ENCODE measurements at places on chromosomes 5 and 9.

GRCh38 chr5:94577466-94578245, 40.7 kb downstream of the KIAA0825 start:
- no peak for ATAC-seq

DNA sequence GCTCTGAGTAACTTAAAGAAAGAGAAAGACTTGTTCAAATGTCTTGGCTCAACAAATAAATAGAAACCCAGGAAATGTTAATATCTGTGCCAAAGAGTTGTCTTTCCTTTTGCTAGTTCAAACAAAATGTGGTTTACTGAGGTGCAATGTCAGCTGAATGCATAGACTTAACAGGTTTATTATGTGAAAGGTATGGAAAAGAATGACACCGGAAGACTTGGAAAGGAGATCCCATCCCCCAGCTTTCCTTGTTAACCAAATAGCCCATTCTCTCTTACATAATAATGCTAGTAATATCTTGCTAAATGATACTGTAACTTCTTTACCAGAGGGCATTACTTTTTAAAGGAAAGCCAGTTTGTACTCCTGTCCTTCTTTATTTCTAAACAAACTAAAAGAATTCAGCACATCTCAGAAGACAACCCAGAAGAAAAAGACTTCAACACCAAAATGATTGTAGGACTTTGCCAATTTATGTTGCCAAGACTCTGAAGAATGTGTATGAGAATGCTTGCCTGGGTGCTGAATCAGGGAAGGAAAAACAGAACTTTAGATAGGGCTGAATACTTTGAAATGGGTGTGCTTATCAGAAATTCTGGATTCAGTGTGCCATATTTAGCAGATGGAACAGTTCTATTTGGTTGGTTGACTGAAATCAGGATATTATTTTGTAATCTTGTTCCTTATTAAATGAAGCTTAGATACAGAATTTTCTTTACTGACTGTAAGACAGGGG, 344.1 kb downstream of the TMEM38B start:
- no peak for ATAC-seq

GRCh38 chr9:105496826-105497225, 49.0 kb downstream of the FSD1L start:
- ATAC-seq = no peak

- ATAC-seq = no peak
Observed at GRCh38 chr5:139090581-139090980, 107.6 kb downstream of the SIL1 start.

DNA sequence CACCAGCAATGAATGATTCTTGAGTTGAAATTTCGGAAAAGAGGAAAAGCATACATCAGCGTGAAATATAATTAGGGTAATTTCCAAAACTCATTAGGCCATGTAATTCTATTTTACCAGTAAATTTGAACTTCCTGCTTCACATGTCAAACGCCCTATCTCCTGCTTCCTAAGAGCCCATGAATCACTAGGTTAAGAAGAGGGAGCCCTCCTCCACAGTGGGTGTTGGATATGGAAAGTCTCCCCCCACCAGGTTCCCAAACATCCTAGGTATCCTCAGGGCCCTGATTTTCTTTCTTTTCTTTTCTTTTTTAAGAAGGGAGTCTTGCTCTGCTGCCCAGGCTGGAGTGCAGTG, 115.2 kb downstream of the SUSD1 start:
- ATAC-seq = no peak

GRCh38 chr5:151675611-151676313, 11.0 kb downstream of the SPARC start:
- ATAC-seq = no peak

DNA sequence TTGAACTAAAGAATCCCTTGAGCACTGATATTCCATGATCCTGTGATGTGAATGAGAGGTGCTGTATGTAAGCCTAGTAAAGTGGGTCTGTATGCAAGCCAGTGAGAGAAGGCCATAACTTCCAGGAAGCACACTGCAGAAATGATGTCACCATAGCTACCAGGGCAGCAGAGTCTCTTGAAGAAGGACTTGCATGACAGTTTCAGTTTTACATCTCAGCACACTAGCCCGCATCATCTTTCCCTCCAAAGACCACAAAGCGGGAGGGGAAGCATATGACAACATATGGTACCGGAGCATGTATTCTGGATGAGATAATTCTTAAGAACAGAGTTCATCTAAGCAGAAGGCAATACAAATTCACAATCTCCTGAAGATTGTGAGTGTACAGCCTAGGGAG, 37.6 kb upstream of the MAST4 start:
- ATAC-seq = no peak

- ATAC-seq = peak; percentile 34
Observed at GRCh38 chr9:99180199-99180598, 41.5 kb downstream of the ALG2 start.

GRCh38 chr5:35919191-35919590, 19.2 kb downstream of the CAPSL start:
- peak; percentile 39 for ATAC-seq

All from activated CD4-positive, CD25-positive, alpha-beta regulatory T cell treated with anti-CD3 and anti-CD28 coated beads, Interleukin-2, amount 50 U/mL, for 24 hours (primary cell).